Stimulated activated CD4-positive, alpha-beta T cell treated with anti-CD3 and anti-CD28 coated beads, Interleukin-2, amount 100 ng/mL, for 48 hours (primary cell): ENCODE measurements at places on chromosomes 4 and X.

- no peak for DNase-seq
Observed at GRCh38 chr4:186942758-186943377, 219.2 kb upstream of the FAT1 start.

DNA sequence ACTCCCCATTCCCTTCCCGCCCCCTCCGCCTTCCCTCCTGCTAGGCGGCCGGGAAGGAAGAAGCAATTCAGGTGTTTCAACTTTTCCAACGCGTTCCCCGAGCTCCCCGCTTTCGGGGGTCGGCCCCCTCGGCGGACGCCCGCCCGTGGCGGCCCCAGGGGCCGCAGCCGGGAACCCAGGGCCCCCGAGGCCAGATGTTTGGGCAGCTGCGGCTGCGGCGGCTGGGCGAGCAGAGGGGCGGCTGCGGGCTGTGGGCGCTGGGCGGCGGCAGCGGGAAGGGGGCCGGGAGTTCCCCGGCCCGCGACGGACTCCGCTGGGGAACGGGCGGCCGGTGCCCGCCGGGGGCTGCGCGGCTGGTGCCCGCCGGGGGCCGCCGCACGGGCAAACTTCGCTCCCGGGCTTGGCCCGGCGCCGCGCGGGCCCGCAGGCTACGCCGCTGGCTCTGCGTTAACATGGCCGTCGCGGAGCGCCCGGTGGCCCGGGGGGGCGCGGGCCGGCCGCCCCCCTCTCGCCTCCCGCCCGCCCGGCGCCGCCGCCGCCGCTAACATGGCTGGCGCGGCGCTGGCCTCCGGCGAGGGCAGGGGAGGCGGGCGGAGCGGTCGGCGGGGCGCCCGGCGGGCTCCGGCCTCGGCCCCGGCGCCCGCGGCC lies 510 bp downstream of the HMGB3 start:
- no peak for DNase-seq

DNA sequence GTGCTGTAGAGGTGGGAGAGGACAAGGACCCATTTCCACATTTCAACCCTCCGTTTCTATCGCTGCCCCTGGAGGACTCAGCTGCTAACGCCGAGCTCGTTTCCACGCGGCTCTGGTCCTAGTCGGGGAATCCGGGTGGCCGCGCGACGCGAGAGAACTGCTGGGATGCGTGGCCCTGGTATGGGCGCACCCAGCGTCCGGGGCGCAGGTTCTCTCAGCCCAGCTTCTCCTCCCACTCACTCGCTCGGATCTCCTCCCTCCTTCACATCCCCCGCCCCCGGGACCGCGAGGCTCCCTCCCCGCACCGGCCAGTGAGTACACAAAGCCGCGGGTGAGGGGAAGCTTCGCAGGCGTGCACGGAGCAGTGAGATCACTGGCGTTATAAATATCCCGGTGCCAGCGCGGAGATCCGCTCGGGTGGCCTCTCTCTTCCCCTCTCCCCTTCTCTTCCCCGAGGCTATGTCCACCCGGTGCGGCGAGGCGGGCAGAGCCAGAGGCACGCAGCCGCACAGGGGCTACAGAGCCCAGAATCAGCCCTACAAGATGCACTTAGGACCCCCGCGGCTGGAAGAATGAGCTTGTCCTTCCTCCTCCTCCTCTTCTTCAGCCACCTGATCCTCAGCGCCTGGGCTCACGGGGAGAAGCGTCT lies at the start of gene FGF5:
Gene FGF5, plus strand, starts transcription at position 412 of the 649 bp plus-strand sequence. Its CDS starts 161 bp downstream, at position 573.
- DNase-seq = no peak

DNA sequence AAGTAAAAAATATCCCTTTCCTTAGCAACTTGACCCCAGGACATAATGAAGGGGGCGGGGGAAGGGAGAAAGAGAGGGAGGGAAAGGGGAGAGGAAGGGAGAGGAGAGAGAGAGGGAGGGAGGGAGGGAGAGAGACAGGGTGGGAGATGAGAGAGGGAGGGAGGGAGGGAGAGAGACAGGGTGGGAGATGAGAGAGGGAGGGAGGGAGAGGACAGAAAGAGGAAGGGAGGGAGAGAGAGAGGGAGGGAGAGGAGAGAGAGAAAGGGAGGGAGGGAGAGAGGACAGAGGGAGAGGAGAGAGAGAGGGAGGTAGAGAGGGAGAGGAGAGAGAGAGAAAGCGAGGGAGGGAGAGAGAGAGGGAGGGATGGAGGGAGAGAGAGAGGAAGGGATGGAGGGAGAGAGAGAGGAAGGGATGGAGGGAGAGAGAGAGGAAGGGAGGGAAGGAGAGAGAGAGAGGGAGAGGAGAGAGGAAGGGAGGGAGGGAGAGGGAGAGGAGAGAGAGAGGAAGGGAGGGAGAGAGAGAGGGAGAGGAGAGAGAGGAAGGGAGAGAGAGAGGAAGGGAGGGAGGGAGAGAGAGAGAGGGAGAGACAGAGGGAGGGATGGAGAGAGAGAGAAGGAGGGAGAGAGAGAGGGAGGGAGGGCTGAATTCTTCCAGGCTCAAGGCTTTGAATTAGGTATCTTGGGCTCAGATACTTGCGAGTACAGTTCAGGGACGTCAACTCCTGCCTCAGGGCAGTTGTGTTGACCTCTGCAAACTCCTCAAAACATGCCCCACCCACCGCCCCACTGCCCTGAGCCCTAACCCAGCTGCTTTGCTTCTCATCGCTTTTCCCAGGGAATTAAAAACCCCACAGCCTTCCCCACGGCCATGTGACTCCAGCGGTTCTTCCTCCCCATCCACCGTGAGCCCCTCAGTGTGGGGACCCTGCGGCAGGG lies 40.0 kb upstream of the ADRA2C start:
- DNase-seq = no peak

- DNase-seq = no peak
Observed at GRCh38 chr4:184583738-184584502, 65.3 kb downstream of the CASP3 start.

DNA sequence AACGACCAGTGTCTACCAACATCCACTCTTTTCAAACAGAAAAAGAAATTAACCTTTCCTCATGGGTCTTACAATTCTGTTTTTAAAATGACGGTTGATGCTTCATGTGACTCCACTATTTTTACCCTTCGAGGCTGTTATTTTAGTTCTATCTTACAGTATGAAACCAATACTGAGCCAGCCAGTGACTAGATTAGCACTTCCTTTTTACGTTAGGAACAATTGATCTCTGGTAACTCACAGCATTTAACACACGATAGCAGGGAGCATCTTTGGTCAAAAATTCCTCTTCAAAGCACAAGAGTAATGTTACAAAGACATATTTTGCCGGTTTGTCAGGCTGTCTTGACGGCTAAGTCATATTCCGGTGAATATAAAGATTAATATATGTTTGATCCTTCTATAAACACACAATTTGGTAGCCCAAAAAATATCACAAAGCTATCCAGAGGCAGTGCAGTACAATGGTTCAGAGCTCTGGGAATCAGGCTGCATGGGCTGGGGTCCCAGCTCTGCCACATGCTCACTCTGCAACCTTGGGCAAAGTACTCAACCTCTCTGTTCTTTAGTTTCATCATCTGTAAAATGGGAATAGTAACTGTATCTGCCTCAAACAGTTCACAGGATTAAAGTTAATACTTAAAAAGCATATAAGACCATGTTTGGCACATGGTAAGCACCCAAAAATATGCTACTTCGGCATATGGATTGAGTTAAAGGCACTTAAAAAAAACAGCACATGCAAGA lies 62.9 kb upstream of the TXK start:
- no peak for DNase-seq

GRCh38 chr4:151260526-151260925 lies 16.4 kb upstream of the PRSS48 start:
- no peak for DNase-seq

DNA sequence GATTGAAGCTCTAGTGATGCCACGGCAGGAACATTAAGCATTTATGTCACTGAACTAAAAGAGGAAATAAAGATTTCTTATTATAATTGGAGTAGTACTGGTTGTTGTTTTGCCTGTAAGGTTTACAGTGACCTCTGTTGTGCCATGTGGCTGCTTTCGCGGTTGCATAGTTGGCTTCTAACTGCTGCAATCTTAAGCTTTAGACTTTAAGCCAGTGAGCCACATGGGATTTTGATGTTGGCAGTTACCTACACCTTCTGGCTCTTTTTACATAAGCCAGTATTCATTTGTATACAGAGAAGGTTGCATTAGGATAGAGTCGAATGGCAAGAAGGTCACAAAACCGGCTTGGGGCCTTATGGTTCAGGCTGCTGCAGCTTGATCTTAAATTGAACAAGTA lies 1311.6 kb downstream of the RAPGEF2 start:
- DNase-seq = no peak

GRCh38 chrX:133849676-133850075 lies 135.7 kb downstream of the GPC3 start:
- no peak for DNase-seq

DNA sequence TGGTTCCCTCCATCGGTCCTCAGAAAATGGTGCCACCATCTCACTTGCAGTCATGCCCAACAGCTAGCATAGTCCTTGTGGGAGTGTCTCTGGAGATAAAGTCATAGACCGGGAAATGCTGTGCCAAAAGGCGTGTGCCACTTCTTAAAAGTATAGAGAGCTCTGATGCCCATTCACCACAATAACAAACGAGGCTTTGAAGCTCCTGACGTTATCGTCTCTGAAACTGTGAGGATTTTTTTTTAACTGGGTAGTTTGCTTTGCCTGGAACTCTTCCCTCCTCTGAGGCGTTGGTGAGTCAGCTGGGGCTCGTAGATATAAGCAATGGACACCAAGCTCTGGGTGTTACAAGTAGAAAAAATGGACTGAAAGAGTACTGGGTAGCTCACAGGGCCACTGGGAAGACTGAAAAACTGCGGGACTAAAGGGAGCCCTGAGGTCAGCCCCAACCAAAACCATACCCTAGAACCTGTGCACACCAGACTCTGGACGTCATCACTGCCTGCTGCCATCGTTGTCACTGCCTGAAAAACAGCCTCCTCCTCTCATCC lies 89.4 kb upstream of the TRIM2 start:
- DNase-seq = peak; percentile 30

- no peak for DNase-seq
Observed at GRCh38 chr4:111943796-111944203, 201.5 kb upstream of the FAM241A start.

DNA sequence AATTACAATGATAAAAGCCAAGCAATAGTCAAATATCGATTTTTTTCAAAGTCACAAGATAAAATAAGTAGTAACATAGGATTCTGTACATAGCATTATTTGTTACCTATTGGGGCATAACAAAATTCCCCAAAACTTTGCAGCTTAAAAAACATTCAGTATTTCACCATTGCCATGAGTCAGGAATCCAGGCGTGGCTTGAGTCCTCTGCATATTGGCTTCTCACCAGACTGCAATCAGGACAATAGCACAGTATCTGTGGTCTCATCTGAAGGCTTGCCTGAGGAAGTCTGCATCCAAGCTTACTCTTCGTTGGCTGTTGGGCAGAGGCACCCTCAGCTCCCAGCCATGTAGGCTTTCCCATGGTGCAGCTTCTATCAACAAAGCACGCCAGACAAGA lies 6.2 kb upstream of the CTBP1 start:
- DNase-seq = no peak

- DNase-seq = no peak
Observed at GRCh38 chrX:110294087-110294486, 23.8 kb downstream of the AMMECR1 start.

DNA sequence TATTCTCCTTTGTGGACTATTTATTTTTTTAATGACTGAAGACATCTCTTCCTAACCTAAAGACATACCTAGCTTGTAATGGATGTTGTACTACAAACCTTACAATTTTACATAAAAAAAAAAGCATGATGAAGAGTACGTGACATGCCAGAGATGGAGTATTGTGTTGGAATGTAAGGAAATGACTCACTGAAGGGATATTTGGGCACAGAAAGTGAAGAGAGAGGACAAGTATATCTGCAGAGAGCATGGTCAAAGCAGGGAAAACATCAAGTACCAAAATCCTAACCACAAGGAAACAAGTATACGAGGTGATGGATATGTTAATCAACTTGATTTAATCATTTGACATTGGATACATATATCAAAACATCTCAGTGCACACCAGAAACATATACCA lies 1051.4 kb upstream of the PRKX start:
- no peak for DNase-seq

DNA sequence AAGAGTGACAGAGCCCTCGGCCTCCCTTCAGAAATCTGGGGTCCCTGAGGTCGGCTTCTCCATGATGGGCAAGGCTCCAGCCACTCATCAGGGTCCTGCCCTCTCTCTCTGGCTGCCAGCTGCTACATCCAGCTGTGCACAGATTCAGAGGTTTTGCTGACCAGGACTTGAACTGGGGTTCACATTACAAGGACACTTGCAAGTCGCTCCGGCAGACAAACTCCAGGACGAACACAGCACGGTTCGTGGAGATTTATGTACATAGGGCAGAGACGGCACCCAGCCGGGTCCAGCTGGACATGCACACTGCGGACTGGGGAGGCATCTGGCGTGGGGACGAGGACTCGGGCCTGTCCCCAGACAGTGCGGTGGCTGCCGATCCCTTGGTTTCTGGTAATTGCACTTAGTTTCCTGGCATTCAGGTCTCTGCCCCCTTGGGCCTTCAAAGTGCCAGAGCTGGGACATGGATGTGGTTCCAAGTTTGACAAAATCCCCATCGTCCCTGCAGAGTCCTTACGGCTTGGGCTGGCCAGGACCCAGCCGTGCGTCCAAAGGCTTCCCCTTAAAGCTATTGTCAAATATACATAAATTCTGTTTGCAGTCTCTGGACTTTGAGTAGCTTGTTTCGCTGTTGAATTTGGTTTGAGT lies 6.2 kb upstream of the C4orf50 start:
- DNase-seq = no peak

DNA sequence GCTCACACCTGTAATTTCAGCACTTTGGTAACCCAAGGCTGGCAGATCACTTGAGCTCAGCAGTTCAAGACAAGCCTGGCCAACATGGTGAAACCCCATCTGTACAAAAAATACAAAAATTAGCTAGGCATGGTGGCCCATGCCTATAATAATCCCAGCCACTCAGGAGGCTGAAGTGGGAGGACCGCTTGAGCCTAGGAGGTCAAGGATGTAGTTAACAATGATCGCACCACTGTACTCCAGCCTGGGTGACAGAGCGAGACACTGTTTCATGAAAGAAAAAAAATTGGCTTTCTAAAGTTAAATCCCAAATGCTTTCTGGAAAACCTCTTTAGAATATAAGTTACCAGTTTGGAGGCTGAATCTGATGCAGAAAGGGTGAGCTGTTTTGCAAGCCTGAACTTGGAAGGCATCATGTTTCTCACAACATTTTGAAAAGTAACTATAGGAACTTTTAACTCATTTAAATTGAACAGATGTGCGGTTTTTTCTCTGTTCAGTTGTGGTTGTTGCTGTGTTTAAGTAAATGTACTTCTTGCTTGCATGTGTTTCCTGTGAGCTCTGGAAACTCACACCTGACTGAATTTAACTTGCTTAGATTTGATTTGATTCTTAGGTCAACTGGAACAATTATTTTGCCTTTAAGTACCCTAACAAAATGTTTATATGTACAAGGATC lies 39.8 kb upstream of the TMEM131L start:
- no peak for DNase-seq

GRCh38 chr4:188228279-188228678 lies 89.0 kb downstream of the TRIML1 start:
- DNase-seq = no peak

- DNase-seq = no peak
Observed at GRCh38 chr4:23856630-23857029, 33.2 kb downstream of the PPARGC1A start.

- no peak for DNase-seq
Observed at GRCh38 chrX:56233682-56234081, 1.5 kb downstream of the KLF8 start.

GRCh38 chr4:139907001-139907809 lies 241.6 kb downstream of the MGST2 start:
- no peak for DNase-seq

- no peak for DNase-seq
Observed at GRCh38 chr4:113474017-113474416, 287.5 kb downstream of the CAMK2D start.
